ENCODE measurements at places on chromosomes 2 and 18.
A peak's percentile ranks its signal among the peaks of the same experiment; 100 is the strongest.

DNA sequence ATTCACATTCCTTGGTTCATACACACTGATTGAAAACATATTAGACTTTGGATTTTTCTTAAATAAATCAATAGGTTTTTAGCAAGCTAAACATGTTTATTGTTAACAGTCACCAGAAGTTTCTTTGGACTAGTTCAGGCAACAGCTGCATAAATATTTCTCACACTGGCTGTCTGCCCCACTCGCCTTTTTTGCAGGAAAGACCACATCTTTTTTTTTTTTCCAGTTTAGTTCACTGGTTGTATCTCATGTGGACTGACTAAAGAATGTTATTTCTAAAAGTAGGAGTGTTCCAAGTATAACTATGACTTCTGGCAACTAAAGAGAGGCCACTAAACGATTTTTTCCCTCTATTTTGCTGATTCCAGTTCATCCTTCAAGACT is 31.1 kb downstream of the SLC40A1 start:
- DNase-seq = no peak

DNA sequence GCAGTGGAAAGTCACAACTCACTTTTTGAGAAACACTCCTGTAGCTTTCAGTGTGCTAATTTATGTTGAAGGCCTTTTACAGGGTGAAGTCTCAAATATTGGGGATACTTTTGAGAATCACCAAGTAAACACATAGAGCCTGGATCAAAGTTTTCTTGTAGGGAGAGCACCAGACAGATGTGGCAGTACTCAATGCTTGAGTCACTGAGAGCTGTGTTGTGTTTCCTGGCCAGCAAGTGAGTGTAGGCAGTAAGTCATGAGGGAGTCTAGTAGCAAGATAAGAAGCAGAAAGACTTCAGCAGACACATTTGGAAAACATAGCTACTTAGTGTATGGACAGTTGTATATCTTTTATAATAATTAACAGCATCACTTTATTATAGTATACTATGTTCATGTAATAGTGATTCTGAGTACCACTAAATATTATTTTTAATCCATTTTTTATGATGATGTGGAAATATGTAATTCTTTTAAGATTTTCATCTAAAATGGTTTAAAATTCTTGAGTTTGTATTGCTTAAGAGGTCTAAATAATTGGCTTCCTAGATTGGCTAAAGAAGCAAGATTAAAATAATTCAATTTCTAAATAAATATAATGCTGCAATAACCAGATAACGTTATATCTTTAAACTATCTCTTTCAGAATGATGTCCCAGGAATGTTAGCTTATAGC is 12.8 kb downstream of the PSMD1 start:
- DNase-seq = no peak

- no peak for DNase-seq
These were observed 159.7 kb downstream of the SOCS6 start for GRCh38 chr18:70448588-70448987.

DNA sequence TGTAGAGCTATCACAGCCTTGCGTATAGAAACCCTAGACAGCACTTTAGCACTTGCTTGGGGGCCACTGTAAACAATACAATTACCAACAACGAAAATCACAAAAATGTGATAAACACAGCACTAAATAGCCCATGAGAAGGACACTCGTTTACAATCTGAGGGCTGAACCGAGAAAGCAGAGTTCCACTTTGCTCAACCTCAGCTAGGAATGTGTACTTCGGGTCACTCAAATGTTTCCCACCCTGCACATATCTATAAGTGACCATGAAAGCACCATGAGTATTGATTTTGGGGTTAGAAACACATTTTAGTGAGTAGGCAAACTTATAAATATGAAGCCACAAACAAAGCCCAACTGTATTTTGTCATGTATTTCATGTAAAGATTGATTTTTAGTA is 62.3 kb downstream of the FRZB start:
- no peak for DNase-seq

DNA sequence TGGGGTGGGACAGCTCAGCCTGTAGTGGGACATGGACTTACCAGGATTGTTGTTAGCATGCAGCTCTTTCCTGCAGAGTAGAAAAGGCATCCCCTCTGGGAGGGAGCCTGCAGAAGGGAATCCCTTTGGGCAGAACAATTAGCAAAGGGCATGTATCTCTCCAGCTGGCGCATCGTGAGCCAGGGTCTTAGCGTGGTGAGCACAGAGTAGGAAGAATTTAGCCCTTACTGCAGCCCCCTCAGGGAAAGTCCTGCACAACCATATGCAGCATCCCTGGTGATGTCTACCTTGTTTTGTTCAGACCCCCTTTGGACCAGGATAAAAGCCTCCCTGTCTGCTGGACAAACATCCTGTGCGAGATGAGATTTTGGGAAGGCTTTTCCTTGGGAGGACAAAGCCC is 292.1 kb downstream of the SLC4A3 start:
- no peak for DNase-seq

DNA sequence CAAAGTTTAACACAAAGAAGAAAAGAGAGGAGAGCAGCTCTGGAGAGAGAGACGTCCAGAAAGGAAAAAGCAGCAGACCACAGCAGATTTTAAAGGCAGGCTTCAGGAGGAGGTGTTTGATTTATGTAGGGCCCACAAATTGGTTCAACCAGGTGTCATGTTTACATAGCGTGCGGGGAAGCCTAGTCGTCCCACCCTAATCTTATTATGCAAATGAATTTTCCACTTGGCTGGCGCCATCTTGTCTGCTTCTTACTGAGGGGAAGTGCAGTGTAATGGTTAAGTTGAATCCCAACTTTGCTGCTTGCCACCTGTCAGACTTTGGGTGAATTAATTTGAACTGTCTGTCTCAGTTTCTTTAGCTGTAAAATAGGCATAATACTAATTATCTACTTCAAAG is 282.4 kb upstream of the CYRIA start:
- DNase-seq = no peak

DNA sequence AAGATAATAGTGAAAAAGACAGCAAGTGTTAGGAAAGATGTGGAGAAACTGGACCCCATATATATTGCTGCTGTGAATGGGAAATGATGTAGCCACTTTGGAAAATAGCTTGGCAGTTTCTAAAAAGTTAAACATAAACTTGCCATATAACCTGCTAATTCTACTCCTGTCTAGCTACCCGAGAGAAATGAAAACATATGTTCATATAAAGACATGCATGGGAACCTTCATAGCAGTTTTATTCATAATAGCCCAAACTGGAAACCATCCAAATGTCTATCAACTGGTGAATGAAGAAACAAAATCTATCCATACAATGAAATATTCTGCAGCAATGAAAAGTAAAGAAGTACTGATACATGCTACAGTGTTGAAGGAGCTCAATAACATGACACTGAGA is 50.4 kb upstream of the NABP1 start:
- no peak for DNase-seq

DNA sequence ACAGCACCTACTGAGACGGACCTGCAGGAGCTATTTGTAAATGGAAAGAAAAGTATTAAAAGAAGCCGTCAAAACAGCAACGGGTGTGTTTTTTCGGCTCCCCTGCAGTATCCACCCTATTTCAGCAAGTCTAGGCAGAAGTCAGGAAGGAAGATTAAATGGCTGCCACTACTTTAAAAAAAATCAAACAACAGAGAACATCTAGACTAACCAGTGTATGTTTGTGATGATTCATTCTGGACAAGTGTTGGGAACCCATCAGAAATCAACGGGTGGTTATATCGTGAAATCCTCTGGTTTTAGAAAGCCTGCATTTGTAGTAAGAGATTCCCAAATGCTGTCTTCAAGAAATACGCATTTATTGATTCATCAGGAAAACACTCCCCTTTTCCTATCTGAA is 9.0 kb downstream of the PMAIP1 start:
- no peak for DNase-seq

DNA sequence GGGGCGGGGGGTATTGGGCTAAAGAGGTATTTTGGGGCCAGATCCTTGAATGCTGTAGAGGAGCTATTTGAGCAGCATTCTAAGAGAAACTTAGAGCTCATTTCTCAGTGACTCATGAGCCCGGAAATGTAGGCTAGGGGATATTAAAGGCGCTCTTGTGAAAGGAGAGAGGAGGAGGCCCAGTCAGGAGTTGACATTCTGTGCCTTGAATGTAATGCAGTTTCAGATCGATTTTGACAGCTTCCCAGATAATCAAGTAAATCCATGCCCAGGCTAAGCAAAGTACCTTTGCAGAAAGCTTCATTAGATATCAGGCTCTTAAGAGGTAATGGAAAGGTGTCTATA is 1.5 kb downstream of the CAB39 start:
- peak; percentile 47 for DNase-seq

GRCh38 chr2:236714080-236714479 is 144.5 kb downstream of the ACKR3 start:
- DNase-seq = no peak

DNA sequence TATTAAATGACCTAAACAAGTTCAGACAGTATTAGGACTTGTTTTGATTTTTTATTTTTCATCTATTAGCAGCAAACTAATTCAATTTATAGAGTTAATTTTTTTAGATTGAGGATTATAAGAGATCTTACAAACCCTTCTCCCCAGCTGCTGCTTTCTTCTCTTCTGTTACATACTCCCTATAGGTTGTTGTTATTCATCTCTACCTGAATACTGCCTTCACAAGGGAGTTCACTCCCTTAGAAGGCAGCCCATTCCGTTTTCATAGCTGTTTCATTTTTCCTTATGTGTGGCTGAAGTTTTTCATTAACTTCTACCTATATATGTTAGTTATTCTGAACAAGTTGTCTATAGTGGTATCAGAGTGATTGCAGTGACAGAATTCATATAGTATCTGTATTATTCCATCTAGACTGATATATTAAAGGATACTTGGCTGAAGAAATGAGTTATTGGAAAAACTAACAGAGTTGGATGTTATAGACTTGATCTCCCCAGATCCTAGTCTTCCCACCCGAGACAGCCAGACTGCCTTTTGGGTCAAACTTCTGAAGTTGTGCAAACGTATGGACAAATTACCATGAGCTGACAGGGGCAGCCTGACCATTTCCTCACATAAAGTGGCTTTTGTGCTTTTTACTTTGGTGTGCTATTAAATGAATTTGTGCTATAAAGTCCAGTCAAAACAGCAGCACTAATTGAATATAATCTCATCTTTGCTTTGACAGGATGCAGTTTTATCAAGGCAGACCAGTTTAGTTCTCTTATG is 8.7 kb downstream of the GLS start:
- DNase-seq = no peak

GRCh38 chr2:62409442-62409841 is 96.6 kb downstream of the TMEM17 start:
- DNase-seq = no peak

DNA sequence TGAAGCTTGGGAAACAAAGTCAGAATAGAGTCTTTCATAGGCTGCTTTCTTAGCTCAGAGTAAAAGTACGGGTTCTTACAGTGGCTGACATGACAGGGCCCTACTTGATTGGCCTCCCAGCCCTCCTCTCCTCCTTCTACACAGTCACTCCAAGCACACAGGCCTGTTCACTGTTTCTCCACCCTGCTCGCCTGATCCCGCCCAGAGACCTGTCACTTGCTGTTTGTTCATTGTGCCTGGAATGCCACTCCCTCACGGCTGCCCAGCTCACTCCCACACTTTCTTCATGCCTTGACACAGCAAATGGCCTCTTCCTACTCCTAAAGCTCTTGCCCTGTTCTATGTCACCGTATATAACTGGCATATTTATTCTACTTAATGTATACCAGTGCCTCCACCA is 104.8 kb downstream of the MAP4K4 start:
- DNase-seq = no peak

DNA sequence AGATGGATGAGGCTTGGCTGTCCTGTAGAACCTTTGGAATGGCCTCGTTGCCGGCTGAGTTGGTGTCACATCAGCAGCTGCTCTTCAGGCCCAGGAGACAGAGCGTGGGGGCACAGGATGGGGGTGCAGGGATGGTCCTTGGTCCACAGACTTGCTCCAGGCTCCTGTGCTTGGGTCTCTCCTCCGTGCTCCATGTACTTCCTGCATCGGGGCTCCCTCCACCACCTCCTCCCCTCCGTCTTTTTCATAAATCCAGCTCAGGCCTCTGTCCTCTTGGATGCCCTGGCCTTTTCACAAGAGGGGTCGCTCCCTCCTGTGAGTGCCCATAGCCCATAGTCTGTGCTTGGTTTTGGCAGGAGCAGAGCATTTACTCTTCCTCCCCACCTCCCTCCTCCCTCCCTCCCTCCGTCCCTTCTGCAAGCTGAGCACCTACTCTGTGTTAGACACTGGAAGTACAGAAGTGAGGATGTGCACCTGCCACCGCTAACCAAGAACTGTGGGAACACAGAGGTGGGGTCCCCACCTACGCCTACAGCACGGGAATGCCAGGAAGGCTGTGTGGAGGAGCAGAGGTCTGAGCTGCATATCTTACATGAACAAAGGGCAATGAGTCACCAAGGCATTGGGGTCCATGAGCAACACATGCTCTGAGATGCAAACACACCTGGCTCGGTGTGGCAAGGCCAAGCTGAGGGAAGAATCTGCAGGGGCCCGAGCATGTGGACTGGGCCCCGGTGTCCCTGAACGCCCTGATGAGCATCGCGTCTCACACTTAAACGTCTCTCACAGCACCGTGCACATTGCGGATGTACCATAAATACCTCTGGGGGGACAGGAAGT is 458.7 kb upstream of the HS6ST1 start:
- DNase-seq = no peak

DNA sequence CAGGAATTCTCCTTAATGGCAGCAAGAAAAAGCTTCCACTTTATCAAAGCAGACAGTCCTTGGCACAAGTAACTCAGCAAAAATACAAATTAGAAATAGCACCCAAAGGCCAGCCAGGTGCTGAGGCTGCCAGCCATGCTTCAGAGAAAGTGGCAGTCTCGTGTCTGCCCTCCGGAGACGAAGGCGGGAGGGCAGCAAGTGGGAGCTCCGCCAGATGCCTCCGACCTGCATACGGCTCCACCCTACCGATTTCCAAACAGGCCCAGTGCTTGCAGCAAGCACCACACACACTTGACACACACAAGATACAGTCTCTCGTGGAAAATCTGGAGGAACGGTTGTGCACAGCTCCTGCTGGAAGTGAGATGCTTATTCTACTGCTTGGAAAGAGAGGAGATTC is 134.9 kb upstream of the REV1 start:
- no peak for DNase-seq

DNA sequence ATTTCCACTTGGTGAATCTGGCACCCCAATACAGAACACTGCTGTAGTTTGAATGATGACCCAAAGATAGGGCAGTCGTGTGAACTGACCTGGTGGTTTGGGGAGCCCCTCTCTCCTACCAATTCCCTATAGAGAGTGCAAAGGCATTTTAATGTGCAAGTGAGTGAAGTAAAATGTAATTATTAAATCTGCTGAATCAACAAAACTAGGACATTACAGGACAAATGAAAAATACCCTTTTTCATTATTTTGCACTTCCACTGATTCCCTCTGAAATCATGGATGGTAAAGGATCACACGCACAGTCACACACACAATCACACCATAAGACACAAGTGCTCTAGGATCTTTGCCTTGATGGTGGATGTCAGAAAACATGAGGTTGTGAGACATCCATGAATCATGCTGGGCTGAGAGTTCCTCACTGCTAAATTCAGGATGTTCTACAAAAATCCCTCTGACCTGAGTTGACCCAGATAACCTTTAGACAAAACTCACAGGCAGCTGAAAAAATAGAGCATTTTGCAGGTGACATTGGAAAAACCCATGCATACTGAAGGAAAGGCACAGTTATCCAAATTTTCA is 197.4 kb downstream of the FBXO15 start:
- DNase-seq = no peak

All from hematopoietic multipotent progenitor cell treated with erythropoietin and hydrocortisone succinate and interleukin-3 and kit ligand, for 15 days (in vitro differentiated cells).